Left hindlimb (tissue), 1 donor: ENCODE measurements at places on chromosomes 5 and 9.
A peak's percentile ranks its signal among the peaks of the same experiment; 100 is the strongest.

DNA sequence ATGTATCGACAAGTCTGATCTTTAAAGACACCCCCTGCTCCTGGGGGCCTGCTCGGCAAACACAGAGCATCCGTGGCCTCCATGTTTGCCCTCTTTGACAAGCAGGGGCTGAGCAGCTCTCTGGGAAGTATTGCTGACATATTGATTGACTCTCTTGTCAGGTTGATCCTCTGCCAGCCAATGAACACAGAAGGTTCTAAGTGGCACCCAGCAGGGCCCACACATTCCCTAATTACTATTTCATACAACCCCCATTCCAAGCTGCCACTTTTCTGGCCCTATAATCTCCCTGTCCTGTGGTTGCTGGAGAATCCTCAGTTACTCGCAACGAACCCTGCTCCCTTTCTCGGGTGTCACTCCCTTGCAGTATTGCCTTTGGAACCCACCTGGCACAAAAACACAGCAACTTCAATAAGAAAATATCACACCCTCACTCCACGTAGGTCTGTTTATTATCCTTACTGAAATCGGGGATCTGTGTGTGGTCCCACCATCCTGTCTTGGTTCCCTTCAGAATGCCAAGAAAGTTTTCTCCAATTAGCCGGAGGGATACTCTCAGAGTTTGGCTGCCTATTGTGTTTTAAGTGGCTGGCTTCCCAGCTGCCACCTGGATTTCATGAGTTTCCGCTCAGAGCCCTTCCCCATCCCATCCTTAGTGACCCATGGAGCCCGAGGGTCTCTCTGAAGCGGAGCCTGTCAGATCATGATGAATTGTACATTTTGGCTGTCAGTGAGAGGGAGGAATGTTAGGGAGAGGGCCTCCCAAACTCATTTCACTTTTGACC, 249.0 kb upstream of the WWC1 start:
- DNase-seq, result peak; percentile 37

- no peak for DNase-seq
These were observed 38.8 kb downstream of the LPCAT1 start for GRCh38 chr5:1484730-1485578.

GRCh38 chr5:13932011-13932410, 12.5 kb downstream of the DNAH5 start:
- no peak for DNase-seq

- DNase-seq, result no peak
These were observed 26.9 kb upstream of the CEP120 start for GRCh38 chr5:123450114-123450513.

DNA sequence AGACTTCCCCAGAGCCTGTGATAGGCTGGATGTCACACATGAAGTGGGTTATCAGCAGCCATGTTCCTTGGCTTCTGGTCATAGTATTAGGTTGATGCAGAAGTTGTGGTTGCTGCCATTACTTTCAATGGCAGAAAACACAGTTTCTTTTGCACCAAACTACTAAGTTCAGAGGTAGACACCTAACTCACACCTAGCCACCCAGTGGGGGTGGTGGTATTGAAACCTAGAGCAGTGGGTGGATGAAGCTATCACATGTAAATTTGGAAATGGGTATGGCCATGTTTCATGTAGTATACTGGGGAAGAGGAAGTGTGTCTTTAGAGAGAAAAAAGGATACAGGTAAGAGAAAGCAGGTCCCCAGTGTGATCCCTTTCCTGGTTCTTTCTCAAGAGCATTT, 347.9 kb upstream of the SEMA6A start:
- no peak for DNase-seq

- no peak for DNase-seq
These were observed 29.5 kb downstream of the RAI14 start for GRCh38 chr5:34685485-34686165.

DNA sequence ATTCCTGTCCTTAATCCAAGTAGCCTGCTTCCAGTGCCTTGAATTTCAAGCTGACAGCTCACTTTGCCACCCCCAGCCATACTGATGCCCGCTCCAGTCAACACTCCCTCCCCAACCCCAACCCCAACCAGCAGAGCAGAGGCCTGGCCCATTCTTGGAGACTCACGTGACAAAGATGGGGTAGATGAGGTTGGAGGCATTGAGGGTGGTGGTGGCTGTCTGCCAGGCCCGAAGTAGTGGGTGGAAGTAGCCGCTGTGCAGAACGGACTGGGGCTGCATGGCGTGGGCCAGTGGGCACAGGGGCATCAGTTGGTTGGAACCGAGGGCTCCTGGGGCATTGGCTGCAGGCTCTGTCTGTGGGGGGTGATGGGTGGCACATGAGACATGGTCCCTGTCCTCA, 7.8 kb downstream of the ALAD start:
- DNase-seq, result no peak

- DNase-seq, result no peak
These were observed 385.5 kb upstream of the SLC30A5 start for GRCh38 chr5:68708156-68708841.

DNA sequence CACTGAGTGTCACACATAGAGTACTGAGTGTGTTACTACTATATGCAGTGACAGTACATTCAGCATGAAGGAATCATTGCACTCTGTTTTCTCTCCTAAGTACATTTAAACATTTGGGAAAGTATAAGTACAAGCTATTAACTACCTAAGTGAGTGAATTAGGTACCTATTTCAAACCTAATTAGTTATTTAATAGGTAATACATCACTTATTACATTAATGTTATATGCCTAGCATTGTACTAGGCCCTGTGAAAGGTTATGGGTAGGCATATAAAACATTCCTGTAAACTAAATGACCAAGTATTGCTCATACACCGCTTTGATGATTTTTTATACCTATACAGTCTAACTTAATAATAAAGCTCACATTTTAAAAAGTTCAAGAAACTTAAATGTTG, 25.7 kb upstream of the PPP3R2 start:
- DNase-seq, result no peak

GRCh38 chr5:174777111-174777510, 52.7 kb downstream of the MSX2 start:
- no peak for DNase-seq

DNA sequence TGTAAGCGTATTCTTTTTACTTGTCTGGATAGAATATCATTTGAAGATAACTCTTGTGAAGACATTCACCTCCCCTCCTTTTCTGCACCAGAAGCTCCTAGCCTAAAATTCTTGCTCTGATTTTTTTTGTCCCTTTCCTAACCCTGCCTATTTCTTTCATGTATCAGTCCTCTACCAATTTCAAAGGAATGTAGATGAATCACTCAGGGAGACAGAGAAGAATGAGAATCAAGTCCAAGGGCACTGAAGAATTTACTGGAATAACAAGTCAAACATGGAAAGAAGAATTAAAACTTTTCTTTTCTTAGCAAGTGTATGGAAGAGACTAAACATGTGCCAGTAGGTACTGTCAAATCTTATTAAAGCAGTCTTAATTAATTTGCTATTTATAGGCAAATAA, 618.7 kb downstream of the DNAH5 start:
- no peak for DNase-seq

DNA sequence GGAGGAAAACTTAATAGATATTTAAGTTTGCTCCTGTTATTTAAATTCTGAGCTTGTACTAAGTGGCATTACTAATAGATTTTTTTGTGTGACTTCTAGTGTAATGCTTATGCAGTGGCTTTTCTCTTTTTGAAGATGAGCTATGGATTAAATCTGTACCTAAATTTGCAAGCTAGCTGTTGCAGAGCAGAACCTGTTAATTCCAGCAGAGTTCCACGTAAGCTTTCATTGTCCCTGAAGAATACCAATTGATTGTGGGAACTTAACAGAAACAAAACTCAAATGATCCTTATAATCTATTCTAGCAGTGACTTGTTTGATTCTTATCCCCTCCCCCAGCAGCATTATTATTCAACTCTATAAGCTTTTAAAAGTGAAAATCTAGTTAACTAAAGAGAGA, 51.7 kb downstream of the MAN2A1 start:
- no peak for DNase-seq

GRCh38 chr9:10059044-10059443, 553.8 kb downstream of the PTPRD start:
- DNase-seq, result peak; percentile 42

DNA sequence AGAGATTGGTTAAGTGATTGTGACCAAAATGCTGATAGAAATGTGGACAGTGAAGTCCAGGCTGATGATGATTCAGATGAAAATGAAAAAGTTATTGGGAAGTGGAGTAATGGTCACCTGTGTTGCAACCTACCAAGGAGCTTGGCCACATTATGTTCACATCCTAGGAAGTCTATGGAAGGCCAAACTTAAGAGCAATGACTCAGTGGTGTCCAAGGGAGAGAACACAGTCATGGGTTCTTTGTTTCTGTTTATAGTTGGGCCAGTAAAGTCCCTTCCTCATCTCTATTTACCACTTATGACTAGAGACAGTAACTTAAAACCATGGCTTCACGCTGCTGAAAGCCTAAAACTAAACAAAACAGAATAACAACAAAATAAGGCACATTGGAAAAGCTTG, 555.3 kb upstream of the DAB2 start:
- no peak for DNase-seq

- DNase-seq, result no peak
These were observed 341.3 kb downstream of the RASEF start for GRCh38 chr9:82721593-82721992.

GRCh38 chr9:15277400-15278090, 29.5 kb downstream of the TTC39B start:
- no peak for DNase-seq

- DNase-seq, result no peak
These were observed 167.3 kb downstream of the MUSK start for GRCh38 chr9:110835859-110836271.

- DNase-seq, result no peak
These were observed 10.1 kb upstream of the SEMA5A start for GRCh38 chr5:9555961-9556360.

DNA sequence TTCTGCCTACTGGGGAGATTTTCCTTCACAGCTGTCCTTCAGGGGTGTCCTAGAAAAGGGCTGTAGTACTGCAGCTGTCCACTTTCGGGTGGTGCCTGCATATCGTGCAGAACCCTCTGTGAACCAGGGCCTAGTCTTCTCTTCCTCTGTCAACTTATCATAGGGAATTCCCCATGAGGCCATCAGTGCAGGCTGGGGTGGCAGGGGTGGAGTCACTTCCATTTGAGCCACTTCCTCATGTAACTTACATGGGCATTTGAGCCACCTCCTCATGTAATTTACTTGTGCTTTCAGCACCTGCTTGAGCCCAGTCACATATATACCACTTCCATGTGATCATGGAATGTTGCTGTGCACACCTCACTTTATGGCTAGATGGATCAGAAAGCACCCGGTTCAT, 742.0 kb upstream of the RGMB start:
- DNase-seq, result no peak

DNA sequence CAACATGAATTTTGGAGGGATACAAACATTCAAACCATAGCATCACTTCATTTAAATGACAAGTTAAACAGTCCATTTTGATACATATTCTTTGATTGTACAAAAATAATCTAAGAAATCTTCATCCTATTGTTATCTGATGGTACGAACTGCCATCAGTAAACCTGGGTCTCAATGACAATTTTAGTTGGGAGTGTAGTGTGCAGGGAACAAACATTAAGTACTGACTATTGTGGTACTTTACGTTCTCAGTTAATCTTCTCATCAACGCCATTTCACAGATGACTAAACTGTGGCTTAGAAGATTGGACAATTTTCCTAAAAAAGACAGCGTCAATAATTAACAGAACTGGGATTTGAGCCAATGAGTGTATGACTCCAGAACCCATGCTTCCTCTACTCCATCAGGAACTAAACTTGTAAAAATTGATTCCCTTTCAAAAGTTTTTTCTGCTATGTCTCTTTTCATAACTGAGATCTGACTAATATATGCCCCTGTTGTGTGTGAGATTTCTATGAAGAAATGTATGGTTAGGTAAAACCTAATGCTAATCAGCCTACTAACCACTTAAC, 21.1 kb downstream of the TNPO1 start:
- no peak for DNase-seq

DNA sequence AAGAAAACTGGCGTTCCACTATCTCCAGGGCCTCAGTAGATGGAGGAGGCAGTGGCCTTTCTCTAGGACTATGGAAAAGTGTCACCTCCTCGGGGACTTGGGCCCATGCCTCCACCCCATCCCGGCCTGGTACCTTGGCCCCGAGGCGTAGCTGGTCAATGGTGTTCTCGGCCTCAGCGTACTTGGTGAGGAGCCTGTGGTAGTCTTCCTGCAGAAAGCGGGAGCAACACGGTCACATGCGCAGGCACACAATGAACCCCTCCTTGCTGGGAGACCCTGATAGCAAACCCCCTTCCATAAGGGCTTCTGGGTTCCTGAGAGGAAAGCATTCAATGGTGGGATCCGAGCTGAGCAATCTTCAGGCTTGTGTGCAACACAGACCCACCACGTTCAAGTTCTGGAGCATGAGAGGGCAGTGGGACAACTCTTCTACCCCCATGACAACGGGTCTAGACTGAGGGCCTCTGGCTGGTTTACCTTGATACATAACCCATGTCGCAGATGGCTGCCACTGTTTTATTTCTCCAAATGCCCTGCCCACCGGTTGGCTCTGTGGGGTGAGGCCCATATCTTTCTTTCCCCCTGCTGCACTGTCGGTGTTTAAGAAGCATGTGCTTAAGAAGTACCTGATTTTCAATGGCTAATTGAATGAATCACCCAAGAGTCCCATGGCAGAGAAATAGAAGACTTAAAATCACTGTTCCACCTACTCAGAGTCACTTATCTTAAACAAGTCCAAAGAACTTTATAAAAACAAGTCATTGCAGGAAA, 13.6 kb downstream of the AKNA start:
- no peak for DNase-seq

- DNase-seq, result no peak
These were observed 42.5 kb downstream of the FRMPD1 start for GRCh38 chr9:37693260-37693659.

DNA sequence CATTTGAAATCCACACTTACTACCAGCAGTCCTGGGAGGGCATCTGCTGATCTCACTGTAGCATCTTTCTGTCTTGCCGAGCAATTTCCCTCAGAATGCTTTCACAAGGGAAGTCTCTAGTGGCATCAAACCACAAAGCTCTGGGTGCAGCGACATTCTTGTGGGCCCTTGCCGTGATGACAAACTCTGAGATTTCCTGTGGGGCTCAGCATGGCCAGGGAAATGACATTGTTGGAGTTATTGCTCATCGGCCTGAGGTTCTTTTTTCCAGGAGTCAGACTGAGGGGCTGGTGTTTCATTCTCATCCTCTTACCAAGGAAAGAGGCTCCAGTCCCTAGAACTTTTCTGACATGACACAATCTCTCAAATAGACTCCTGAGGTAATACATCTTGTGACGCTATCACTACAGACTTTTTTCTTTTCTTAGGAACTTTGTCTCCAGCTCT, 51.4 kb downstream of the PFDN1 start:
- no peak for DNase-seq

DNA sequence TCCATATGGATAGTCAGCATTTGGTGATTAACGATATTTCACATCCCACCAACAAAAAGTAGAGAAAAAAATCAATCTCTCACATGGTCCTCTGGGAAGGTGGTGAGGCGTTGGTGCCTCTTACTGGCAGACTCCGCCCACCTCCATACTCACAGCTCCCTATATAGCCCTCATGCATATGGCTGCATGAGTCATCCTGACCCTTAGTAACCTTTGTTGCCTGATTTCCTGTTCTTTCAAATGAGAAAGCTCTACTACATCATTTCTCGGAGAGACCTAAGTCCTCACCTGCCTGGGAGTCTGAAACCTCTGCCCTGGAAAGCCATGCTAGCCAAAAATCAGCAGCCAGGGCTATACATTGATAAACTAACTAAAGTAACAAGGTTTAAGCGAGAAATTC, 33.3 kb upstream of the ABCA1 start:
- no peak for DNase-seq
